Activated CD4-positive, CD25-positive, alpha-beta regulatory T cell treated with anti-CD3 and anti-CD28 coated beads, Interleukin-2, amount 50 U/mL, for 24 hours (primary cell): ENCODE measurements at places on chromosomes 2 and 18.

GRCh38 chr2:56685205-56685604, 501.4 kb downstream of the CCDC85A start:
- no peak for ATAC-seq

- no peak for ATAC-seq
Observed at GRCh38 chr2:216082805-216083204, 1.1 kb downstream of the TMEM169 start.

DNA sequence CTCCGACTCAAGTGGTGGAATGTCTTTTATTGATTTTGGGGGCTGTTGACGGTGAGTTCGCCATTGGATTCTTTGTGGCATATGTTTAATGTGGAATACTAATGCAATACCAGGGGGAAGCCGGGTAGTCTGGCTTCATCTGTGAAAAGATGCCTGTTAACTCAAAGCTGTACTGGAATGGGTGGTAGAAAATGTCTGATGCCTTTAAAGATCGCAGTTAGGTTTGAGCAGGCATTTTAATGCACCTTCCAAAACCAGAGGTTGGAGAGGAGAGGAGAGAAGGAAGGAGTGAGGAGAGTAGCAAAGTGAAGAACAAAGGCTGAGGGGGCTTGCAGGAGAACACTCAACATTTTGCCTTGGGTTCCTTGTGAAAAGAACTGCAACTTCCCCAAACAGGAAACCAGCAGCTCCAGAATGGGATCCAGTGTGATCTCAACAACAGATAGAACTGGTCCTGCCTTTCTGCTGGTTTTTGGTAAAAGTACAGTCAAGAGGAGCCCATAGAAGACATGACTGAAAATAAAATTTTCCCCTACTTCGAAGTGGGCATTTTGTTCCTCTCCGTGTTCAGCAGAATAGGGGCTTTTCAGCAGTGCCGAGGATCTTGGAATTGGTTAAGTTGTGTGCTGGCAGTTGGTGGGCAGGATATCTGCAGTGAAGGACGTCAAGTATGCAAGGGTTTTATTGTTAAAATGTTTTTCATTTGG, 1.5 kb downstream of the ZNF532 start:
- no peak for ATAC-seq

- ATAC-seq, result no peak
Observed at GRCh38 chr2:199602271-199602895, 144.6 kb upstream of the SATB2 start.

DNA sequence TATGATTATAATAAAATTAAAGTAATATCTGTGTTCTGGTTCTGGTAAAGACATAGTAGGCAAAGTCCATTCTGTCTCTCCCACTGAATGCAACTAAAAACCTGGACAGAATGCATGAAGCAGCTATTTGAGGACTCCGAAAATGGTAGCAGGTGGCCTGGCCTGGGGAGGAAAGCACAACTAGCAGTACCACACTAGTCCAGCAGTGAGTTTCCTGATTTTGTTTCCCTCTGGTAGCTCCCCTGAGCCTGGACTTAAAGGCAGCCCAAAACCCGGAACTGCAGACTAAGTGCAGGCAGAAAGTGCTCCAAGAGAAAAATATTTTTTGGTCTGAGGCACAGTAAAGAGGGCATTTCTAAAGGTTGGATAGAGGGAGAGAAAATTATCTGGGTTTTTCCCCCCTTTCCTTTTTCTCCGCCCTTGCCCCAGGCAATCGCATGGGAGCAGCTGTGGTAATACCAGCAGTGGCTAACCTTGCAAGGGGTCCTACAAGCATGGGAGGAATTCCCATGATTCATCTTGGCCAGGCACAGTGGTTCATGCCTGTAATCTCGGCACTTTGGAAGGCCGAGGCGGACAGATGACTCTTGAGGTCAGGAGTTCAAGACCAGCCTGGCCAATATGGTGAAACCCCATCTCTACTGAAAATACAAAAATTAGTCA, 32.3 kb downstream of the ASXL2 start:
- ATAC-seq, result no peak

GRCh38 chr18:74498712-74499627, 2.8 kb downstream of the CNDP2 start:
- ATAC-seq, result peak; percentile 52

DNA sequence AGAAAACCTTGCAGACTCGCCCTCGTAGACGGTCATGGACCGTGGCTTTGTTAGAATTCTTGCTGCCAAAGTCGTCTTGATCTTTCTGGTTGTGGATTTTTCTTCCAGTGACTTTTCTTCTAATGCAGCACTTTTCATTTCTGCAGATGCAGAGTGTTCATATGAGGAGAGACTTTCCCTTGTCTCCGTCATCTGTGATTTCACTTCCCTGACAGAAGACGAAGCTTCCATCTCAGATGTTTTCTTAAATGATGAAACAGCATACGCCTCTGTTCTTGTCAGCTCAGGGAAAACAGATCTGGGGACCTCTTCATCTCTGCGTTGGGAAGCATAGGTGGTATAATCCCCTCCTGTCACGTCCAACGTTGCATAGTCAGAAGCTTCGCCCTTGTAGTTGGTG, 50.9 kb downstream of the PLEKHA3 start:
- no peak for ATAC-seq

GRCh38 chr18:43917520-43917919, 640.2 kb upstream of the SYT4 start:
- no peak for ATAC-seq

DNA sequence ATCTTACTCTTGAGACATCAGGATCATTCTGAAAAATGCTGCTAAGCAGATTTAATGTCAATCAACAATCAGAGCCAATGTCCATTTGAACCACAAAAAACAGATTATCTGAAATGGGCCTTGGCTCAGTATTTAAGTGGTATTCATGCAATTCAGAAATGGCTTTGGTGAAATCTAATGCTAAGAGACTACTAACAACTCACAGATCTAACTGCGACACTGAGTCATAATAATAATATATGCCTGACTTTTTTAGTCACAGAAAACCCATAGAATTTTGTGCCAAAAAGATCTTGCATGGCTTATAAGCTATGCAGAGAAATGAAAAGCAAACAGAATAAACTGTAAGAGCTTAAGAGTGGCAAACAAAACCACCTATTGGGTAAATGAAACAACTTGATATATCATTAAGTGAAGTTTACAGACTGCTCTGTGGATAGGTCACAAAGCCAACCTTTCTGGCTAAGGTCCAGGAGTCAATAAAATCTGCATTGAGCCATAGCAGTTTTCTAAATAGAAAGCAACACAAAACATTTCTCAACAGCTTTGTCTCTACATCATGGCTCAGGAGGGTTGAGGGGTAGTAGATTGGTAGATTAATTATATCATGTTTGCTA, 234.3 kb downstream of the LRATD1 start:
- ATAC-seq, result no peak

GRCh38 chr2:169761970-169762292, 28.3 kb downstream of the KLHL23 start:
- ATAC-seq, result no peak

GRCh38 chr2:170213651-170214050, 35.7 kb downstream of the MYO3B start:
- ATAC-seq, result no peak

DNA sequence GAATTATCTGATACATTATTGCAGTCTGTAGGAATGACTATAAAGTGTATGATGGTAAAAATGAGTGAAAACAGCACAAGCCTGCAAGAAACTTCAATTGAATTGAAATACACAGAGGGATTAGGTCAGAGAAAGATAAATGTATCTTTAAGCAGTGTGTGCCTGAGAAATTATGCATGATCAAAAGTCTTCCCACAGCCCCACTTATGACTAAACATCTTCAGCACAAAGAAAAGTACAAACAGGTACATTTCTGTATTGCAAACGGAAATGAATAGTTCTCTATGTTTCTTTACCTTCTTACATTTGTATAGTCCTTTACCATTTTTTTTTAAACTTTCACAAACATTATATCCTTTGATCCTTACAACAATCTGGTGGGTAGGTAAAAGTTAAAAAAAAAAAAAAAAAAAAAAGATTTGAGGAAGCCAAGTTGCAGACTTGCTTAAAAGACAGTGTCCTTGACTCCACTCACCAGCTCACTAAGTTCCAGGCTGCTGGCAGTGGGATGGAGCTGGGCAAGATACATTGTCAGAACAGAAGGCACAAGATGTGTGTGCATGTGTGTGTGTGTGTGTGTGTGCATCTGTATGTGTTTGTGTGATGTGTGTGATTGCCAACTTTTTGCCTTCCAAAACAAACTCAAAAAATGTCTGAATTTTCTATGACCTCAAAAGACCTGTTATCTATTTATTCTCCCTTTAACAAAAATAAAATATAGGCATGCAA, 423.7 kb upstream of the ACVR2A start:
- ATAC-seq, result no peak

DNA sequence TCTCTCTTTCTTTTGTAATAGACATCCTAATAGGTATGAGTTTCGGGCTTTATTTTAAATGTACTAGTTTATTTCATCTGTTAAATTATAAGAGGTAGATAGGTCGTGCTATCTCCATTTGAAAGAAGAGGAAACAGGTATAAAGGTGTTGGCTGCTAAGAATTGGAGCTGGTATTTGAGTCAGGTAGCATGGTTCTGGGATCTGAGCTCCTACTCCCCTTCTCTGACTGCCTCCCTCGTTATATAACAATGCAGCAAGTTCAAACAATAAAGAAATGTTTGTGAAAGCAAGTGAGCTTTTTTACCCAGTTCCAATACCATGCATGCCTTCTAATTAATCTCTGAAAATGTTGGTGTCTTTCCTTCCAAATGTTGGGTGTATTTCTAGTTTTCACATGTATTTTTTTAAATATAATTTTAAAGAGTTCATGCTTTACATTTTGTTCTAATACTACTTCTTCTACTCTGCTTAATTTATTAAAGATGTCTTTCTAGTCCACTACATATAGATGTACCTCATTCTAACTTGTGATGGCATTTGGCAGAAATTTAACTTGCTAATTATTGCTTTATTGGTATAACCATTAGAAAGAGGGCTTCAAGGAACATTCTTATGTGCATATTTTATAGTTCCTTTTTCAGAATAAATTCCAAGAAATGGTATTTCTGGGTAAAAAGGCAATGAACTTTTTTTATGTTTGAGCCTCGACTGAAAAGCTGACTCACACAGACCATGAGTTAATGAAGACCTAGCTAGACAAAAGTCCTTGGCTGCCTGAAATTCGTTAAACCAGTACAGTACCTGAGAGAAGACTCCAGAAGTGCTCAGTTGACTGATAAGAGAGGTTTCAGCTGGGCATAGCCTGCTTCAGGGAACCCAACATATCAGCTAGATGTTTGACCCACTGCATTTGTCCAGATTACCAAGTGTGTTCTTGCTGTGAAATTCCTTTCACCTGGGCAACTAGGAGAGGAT, 133.5 kb downstream of the CERS6 start:
- no peak for ATAC-seq

- no peak for ATAC-seq
Observed at GRCh38 chr2:199659207-199659606, 191.8 kb downstream of the FTCDNL1 start.

DNA sequence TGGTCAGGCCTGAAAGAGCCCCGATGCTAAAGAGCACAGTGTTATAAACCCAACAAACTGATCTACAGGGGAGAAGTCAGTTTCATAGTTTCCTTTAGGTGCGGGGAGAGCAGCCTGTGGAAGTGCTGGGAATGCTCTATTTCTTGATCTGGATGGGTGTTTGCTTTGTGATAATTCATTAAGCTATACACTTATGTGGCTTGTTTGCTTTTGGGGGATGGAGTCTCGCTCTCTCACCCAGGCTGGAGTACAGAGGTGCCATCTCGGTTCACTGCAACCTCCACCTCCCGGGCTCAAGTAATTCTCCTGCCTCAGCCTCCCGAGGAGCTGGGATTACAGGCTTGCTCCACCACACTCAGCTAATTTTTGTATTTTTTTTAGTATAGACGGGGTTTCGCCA, 30.1 kb upstream of the CEP68 start:
- no peak for ATAC-seq

- no peak for ATAC-seq
Observed at GRCh38 chr2:6589150-6589549, 276.6 kb downstream of the CMPK2 start.

GRCh38 chr2:66334237-66335029, 100.5 kb upstream of the MEIS1 start:
- ATAC-seq, result no peak

DNA sequence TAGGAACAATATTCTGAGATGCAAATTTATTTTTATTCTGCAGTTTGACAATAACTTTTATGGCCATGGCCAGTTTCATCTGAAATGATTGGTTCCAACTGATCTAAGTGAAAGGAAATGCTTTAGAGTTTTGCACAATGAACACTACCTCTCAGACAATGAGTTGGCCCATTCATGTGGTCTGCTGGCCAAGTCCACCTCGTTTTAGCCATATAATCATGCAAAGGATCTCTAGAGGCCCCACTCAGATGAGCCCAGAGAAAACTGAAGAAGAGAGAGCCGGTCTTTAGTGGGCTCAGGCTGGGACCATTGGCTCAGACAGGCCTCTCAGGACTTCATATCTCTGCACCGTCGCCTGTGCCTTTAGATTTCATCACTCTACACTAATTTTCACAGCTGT, 254.7 kb downstream of the MREG start:
- ATAC-seq, result no peak

DNA sequence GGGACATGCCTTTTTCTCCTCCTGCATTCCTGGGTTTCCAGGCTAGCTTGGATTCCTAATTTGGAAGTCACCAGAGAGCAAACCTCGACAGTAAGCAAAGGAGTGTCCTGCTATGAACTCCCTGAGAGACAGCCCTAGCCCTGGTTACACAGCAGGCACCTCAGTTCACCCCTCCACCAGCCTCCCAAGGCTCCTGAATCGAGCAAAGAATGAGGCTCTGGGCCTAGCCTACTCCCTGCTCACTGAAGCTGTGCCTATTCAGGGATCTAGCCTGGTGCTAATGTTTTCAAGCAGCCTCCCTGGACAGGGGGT, 66.7 kb upstream of the RMDN2 start:
- no peak for ATAC-seq

- ATAC-seq, result no peak
Observed at GRCh38 chr2:41033127-41033526, 581.2 kb upstream of the SLC8A1 start.

DNA sequence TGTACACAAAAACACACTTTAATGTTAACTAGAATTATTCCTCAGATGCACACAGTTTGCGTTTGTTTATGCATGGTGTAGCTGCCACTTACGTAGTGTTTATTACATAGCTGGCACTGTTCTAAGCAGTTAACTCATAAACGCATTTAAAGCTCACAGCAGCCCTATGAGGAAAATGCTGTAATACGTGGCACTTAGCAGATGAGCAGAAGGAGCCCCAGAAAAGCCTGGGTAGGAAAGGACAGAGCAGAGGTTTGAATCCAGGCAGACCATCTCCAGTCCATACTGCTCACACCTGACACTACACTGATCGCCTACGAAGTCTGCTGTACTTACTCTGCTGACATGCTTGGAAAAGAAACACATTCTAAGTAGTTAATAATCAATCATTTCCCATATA, 66.6 kb downstream of the BCL2 start:
- no peak for ATAC-seq

DNA sequence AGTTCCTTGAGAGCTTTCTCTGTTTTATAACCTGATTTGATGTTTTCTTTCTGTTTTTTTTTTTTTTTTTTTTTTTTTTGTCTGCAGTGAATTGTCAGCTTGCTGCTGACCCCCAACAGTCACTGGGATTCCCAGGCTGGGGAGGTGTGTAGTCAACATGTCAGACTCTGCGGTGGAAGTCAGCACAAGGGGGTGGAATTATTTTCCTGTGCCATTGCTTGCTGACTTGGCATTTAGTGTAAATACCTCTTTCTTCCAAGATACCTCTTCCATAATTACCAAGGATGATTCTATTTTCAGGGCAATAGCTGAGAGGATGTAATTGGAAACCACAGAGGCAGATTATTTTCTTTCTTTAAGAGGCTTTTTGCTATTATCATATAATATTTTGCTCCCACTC, 266.3 kb downstream of the CCDC85A start:
- ATAC-seq, result no peak
